BJ (cell line): ENCODE measurements at places on chromosomes 6 and 20. TPM values are rescaled to one million over a fixed set of nuclear protein-coding genes. Genes with fewer than 3 reads are reported as not detected.

HEY2 gene
- not detected in 2 replicates for polyA plus RNA-seq

STK38 gene
- polyA plus RNA-seq: 22.1 and 37.3 TPM in 2 replicates

SLC44A4 gene
- 0.07 and 0.12 TPM in 2 replicates for polyA plus RNA-seq

PHACTR2 gene
- 26.0 and 30.6 TPM in 2 replicates for polyA plus RNA-seq

LAMA4 gene
- 268 and 301 TPM in 2 replicates for polyA plus RNA-seq

C20orf144 gene
- polyA plus RNA-seq: 0.13 and 0.22 TPM in 2 replicates

MLIP gene
- not detected in 2 replicates for polyA plus RNA-seq

MDFI gene
- polyA plus RNA-seq: not detected in 2 replicates

CPNE5 gene
- polyA plus RNA-seq: 0.09 and 0.10 TPM in 2 replicates

RPS18 gene
- polyA plus RNA-seq: 6,221 and 6,433 TPM in 2 replicates

EFCAB8 gene
- not detected in 2 replicates for polyA plus RNA-seq

ZNF165 gene
- 0.10 and 0.38 TPM in 2 replicates for polyA plus RNA-seq

PTCHD4 gene
- 2.1 and 3.1 TPM in 2 replicates for polyA plus RNA-seq

RIPOR3 gene
- 0.44 and 1.2 TPM in 2 replicates for polyA plus RNA-seq

CD24 gene
- 0.05 and 0.07 TPM in 2 replicates for polyA plus RNA-seq

OR2J3 gene
- not detected in 2 replicates for polyA plus RNA-seq

OTOR gene
- not detected in 2 replicates for polyA plus RNA-seq

SIRPB1 gene
- polyA plus RNA-seq: 1.1 and 1.9 TPM in 2 replicates

LIME1 gene
- polyA plus RNA-seq: 1.7 and 2.5 TPM in 2 replicates

EEF1A2 gene
- polyA plus RNA-seq: 8.3 and 9.4 TPM in 2 replicates

SLC25A27 gene
- 1.6 and 3.9 TPM in 2 replicates for polyA plus RNA-seq

ADGRB3 gene
- polyA plus RNA-seq: 0.12 TPM in 1 of 2 replicates, not detected in the other

TUBB1 gene
- polyA plus RNA-seq: 0.01 TPM in 1 of 2 replicates, not detected in the other

MMUT gene
- 10.2 and 18.7 TPM in 2 replicates for polyA plus RNA-seq

EPPIN gene
- not detected in 2 replicates for polyA plus RNA-seq

GNMT gene
- polyA plus RNA-seq: 0.10 and 0.39 TPM in 2 replicates
